ENCODE measurements at places on chromosomes 6 and 20. TPM values are rescaled to one million over a fixed set of nuclear protein-coding genes. Genes with fewer than 3 reads are reported as not detected.

SEL1L2 gene
- total RNA-seq, result 0.43 TPM

BNIP5 gene
- not detected for total RNA-seq

GRCh38 chr6:25596928-25597818 is 54.8 kb upstream of the SCGN start:
- DNase-seq, result no peak

THBD gene
- 11.8 TPM for total RNA-seq

DNA sequence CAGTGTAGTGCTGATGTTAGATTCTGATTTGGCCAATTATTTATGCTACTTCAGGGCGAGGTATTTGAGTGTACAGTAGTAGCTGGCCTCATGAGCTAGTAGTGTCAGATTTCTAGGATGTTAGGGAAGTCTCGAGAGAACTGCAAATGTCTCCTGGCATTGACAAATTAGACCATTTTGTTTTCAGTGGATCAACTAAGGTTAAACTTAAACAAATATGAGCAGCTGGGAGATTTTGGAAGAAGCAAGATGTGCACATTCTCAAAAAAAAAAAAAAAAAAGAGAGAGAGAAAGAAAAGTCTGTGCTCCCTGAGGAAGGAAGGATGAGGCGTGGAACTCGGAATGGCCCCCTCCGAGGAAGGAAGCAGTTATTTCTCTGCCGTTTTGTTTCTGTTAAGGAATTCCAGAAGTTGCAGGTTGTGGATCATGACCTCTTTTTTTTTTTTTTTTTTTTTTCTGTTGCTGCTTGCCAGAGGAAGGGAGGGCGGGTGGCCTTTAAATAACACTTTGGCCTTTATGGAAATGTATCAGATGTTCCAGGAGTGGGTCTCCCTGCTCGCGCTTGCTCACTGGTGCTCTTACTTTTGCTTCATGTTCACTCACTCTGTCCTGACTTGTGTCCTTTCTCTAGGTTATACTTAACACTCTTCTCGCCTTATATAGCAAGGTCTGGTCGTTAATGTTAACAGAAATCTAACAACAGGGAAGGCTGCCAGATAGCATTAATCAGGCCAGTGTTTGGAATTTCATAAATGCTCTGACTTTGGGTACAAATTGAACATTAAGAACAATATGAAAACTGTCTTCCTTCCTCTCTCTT is 124.4 kb downstream of the TCP11 start:
- DNase-seq, result peak; percentile 56

GRCh38 chr6:65787787-65788186 is 80.8 kb upstream of the EYS start:
- DNase-seq, result peak; percentile 34

DNA sequence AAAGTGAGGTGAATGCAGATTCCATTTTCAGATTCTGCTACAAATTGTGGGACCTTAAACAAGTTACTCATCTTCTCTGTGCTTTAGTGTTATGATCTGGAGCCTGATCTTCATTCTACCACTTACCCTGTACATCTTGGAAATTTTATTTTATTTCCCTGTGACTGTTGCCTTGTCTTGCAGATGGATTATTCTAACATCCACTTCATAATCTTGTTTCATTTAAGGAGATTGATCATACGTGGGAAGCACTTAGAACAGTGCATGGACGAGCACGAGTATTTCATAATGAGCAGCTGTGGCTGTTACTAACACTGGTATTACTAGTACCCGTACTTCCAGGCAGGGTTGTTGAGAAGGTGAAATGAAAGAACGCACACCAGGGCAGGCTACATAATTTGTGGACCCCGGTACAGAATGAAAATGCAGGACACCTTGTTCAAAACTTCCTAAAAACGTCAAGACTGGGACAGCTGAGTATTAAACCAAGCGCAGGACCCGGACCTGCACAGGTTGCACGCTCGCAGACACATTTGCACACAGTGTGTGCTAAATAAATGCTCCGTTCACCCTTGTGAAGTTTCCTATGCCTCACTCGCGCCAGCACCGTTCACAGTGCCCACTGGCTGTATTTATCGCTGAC is 535 bp upstream of the CCDC170 start:
- no peak for DNase-seq

JPH2 gene
- total RNA-seq, result 181 TPM

DNA sequence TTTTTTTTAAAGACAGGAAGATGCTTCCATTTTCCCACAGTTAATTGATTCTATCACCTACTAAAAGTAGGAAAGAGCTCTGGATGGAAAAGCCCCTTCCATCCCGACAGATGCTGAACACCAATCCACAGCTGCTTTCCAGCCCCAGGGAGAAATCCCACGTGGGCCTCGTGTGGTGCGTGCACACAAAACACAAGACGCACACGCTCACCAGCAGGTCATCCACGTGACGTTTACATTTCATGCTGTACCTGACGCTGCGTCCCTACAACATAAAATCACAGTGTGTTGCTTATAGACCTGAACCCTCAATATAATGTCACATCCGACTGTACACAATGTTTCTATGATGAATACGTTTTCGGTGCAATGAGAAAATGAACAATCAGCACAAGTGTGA is 50.2 kb upstream of the DACT2 start:
- peak; percentile 35 for DNase-seq

DNA sequence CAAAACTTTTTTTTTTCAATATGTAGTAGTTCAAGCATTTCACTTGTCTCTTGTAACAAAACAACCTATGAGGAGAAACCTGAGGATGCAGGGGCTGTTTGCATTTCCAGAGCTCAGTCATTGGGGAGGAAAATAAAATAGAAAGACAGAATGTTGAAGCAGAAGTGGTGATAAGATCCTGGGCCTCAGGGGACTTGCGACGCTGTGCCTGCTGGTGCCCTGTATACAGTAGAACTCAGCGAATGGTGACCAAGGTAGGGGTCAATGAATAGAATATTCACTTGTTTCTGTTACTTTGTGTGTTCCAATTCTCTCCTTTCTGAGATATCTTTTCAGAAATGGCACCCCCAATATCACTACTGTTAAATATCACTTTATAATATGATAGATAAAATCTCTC is 271.6 kb downstream of the FARS2 start:
- no peak for DNase-seq

STK38 gene
- 21.2 TPM for total RNA-seq

C6orf132 gene
- 1.9 TPM for total RNA-seq

Measured in Right ventricle myocardium superior (tissue), 1 donor.